Progenitor cell of endocrine pancreas (in vitro differentiated cells): ENCODE measurements at places on chromosomes 5 and 9.

GRCh38 chr5:101473483-101473882 is 570.4 kb upstream of the ST8SIA4 start:
- no peak for DNase-seq

DNA sequence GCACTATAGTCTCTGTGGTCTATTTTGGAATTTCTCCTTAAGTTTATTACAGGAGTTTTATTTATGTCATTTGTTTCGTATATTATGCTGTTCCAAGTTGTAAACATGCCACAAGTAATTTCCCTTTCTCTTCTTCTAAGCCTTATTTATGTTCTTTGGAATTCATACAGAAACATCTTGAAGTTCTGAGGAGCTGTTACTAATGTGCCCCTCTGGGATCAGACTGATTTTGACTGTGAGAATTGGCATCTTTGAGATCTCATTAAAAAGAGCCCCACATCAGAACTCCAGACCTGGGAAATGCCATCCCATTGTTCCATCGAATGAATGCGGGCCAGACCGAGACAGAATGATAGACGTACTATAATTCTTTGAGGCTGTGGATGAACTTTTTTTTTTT is 138.8 kb upstream of the CD180 start:
- no peak for DNase-seq

DNA sequence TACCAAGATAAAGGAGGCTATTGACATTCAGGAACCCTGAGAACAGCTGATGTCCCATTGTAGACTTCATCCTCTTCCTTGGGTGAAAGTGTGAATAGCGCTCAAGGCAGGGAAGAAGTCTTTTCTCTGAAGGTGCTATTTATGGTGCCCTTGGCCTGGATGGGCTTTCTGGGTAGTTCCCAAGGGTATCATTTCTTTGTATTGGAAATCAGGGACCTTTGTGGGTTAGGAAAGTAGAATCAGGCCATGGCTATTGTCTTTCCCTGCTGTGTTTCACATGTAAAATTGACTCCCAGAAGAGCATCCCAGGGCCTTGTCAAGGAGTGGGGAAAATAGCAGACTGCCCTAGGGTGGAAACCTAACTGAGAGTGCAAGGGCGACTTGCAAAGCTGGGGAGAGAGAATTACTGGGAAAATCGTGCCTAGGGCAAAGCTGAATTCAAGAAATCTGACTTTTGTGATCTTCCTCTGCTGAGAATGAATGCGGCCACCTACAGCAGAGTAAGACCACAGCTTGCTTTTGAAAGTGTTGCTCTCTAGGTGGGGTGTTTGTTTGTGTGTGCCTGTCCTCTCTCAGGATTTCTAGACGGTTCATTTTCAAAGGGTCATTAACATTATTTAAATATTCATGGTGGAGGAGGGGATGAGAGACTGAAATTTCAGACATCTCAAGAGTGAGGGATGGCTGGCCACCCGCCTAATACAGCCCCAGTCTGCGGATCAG is 160.6 kb downstream of the C9orf152 start:
- DNase-seq, result no peak

DNA sequence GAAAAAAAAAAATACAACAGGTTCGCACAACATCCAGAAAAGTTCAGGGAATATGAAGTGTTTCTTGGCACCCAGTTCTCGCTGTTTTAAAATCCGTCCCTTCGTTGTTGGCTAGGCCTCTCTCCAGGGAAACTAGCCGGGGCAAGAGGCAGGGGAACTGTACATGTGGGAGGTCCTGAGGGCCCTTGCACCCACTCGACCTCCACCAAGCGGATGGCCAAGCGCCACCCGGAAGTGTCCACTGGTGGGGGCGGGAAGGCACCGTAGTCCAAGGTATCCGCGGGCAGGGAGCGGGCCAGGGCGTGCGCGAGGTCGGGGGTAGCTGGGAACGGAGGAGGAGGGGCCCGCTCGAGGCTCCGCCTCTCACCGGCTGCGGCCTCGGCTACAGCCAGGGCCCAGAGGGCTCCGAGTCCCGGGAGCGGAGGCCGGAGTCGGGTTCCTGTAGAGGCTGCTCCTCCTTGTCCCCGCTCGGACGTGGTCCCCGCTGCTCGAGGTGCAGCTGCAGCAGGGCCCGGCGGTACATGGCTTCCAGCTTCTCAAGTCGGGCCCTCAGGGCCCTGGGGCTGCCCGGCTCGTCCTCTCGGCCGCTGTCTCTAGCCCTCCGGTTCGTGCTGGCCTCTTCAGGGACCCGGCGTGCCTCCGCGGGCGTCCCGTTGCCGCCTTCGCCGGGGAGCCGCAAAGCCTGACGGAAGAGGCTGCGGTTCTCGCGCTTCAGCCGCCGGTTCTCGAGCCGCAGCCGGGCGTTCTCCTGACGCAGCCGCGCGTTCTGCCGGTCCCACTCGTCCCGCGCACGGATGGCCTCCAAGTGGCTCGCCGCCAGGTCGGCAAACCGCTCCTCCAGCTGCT is 720 bp downstream of the TUSC1 start:
- no peak for DNase-seq

DNA sequence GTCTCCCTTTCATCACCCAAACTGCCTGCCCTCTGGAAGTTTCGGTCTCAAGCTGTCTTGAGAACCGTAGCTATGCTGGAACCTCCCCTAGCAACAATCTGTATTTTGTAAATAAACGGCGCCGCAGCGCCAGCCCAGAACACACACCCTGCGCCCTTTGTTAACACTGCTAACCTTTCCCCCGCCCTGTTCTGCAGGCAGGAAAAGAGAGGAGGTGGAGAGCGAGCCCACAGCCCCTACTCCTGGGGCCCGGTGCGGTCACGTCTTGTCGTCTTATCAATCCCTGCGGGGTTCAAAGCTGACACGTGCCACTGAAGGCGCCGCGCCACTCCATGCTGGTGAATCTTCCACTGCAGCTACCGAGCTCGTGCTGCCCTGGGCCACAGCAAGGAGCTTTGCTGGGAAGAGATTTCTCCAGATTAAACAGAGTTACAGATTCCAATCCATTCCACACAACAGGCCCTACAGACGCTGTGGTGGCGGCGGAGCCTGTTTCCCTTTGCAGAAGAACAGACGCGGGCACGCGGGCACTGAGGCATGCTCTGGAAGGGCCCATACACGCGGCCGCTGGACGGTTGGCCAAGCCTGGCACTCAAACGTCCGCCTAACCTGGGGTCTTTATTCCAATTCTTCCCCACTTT is 25.3 kb downstream of the ZDHHC11B start:
- peak; percentile 71 for DNase-seq

GRCh38 chr5:179378116-179378440 is 32.8 kb upstream of the ADAMTS2 start:
- no peak for DNase-seq

GRCh38 chr5:148904440-148904839 is 78.0 kb downstream of the ADRB2 start:
- no peak for DNase-seq
